ENCODE measurements at places on chromosomes 13 and 19.

GRCh38 chr19:3836887-3837286, 32.0 kb downstream of the ZFR2 start:
- no peak for DNase-seq

- DNase-seq = no peak
Observed at GRCh38 chr19:45150180-45150579, 10.6 kb downstream of the NKPD1 start.

- DNase-seq = no peak
Observed at GRCh38 chr19:1107661-1108261, 4.0 kb downstream of the GPX4 start.

DNA sequence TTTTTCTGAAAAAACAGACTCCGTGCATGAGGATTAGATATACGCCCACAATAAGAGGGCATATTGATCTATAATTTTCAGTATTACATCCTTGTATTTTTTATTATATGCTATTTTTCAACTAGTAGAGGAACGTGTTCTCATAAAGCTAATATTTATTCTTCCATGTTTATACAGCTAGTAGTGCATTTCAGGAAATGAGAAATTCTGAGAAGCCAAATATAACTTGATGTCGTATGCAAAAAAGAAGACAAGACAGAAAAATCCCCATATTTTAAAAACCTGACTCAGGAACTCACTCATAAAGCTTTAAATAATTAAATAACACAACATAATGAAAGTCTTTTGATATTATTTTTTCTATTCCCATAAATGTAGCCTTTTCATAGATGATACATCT, 308.6 kb downstream of the ENOX1 start:
- no peak for DNase-seq

DNA sequence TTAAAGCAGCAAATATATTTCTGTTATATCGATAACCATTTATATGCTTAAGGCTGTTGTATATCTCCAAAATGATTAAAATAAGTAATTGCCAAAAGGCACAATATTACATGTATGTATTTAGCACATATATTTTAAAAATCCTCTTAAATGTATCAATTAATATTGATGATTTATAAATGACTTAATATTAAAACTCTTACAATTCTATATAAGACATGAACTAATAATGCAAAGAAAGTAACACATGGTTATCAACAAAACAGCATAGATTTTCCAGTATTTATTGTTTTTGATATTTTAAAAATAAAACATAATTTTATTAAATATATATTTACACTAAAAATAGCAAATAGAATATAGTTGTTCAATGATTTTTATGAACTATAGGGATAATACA, 32.4 kb downstream of the PCDH9 start:
- DNase-seq = no peak

GRCh38 chr13:79736356-79736755, 255.4 kb downstream of the NDFIP2 start:
- no peak for DNase-seq

- DNase-seq = no peak
Observed at GRCh38 chr19:55536951-55537740, at the start of gene SBK2. SBK2 (minus strand) TSS chr19:55537133; CDS start chr19:55536294, 839 bp downstream.

- DNase-seq = no peak
Observed at GRCh38 chr13:24145240-24145639, 15.3 kb upstream of the SPATA13 start.

DNA sequence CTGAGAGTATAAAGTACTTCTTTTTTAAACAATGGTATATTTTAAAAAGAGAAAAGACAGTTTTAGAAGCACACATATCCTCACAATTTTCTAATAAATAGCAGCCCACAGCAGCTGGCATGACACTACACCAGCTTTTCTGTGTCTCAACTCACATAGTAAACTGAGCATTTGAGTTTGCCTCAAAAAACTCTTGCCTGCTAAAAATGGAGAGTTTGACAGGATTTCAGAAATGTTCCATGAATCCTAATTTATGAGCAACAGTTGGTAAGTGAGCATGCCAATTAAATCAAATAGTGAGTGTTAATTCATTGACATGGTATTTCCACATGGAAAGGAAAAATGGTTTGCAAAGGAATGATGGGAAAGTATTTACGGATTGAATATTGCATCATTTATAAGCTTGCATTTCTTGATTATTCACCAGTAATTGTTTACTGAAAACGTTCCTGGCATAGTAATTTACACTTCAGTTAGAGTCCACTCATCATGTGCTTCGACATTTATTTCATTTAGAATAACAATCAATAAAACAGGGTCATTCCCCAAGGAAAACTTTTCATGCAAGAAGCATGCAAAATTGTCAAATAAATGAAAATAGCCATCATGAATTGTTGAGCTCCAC, 323.0 kb downstream of the EFNB2 start:
- no peak for DNase-seq

GRCh38 chr19:46660008-46660517, 919 bp downstream of the DACT3 start:
- DNase-seq = no peak

GRCh38 chr19:38730731-38731589, 13.3 kb downstream of the CAPN12 start:
- DNase-seq = no peak

- DNase-seq = no peak
Observed at GRCh38 chr13:21076253-21076652, 14.9 kb upstream of the LATS2 start.

DNA sequence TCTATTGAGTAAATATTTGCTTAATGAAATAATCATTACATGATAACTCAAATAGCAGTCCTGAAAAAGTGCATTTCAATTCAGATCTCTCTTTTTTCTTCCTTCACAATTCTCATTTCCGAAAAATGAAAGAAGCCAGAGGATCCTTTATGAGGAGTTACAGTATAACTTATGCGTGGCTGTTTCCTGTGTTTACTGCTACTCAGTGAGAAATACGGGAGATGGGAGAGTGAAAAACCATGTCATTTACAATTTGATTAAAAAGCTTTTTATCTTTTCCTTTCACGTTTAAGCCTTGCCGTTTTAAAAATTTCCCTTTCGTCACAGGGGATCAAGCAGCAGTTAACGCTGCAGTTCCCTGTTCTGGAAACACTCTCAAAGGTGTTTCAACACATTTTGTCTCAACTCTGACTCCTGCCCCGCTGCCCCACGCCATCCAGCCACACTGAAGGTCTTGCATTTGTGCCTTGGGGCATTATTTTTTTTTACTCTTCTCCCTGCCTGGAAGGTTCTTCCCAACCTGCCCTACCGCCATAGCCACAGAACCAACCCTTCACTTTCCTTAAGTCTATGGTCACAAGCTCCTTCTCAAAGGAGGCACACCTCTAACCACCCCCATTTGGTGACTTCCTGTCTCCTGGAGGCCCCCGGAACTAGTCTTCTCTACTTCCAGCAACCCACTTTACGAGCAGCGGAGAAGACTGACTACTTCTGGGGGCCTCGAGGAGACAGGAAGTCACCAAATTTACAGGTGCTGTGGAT, 17.0 kb downstream of the KL start:
- no peak for DNase-seq

GRCh38 chr13:43286751-43287150, 263.4 kb downstream of the DNAJC15 start:
- DNase-seq = no peak

GRCh38 chr19:3208317-3209207, 15.9 kb upstream of the CELF5 start:
- DNase-seq = no peak

- DNase-seq = peak; percentile 28
Observed at GRCh38 chr13:40665126-40666044, 1.1 kb downstream of the FOXO1 start.

- DNase-seq = no peak
Observed at GRCh38 chr19:15418231-15418578, 583 bp downstream of the AKAP8L start.

GRCh38 chr13:29115842-29116241, 295.7 kb downstream of the MTUS2 start:
- DNase-seq = no peak

DNA sequence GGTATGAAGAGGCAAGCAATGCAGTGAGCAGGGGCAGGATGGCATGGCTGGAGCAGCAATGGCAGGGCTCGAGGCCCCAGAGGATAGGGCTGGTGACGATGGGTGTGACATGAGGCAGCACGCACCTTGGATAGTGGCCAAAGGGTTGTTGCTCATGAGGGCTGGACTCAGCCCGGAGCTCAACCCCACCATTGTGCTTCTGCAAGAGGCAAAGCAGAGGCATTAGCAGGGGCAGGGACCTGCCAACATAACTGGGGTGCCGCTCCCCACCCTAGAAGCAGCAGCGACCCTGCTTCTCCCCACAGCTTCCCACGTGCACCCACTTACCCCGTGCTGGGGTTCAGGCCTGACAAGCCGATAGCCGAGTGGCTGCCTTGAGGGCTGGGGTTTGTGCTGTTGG, 15.8 kb downstream of the ZNF574 start:
- DNase-seq = no peak

GRCh38 chr19:17881701-17882100, 10.0 kb downstream of the SLC5A5 start:
- DNase-seq = no peak

- DNase-seq = no peak
Observed at GRCh38 chr13:30429721-30430694, 7.7 kb downstream of the UBE2L5 start.

DNA sequence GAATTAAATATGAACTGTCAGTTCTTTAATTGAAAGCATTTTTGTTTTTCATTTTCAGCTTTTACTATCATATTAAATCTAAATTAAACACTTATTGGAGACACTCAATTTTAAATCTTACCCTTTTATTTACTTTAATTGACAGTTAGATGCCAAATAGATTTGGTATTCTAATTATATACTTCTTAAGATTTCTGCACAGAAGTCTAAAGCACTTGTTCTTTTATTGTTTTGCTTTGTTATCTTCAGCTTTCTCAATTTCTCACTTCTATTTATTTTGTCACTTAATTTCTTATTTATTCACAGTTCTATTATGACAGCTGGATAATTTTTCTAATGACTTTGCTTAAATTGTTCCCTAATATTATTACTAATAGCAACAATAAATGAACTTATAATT, 1397.3 kb upstream of the MIR17HG start:
- DNase-seq = no peak

DNA sequence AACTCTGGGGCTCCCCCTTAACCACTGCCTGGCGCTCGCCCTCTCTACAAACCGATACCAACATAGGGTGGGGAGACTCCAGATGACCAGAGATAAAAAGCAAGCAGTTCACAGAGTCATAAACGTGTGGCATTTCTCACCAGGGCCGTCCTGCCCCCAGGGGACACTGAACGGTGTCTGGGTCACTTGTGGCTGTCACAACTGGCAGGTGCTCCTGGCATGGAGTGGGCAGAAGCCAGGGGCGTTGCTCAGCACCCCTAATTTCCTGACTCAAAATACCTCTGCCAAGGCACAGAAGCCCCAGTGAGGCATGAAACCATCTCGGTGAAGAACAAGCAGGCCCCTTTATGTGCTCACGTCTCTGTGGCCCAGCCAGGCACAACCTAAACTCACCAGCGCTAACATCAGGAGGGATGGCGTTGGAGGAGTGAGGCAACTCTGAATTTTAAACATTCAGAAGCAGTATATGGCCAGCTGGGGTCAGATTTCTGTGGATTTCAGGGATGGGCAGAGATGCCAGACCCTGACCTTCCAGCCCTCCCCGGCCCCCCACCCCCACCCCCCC, 1.8 kb downstream of the PIP5K1C start:
- no peak for DNase-seq

- DNase-seq = no peak
Observed at GRCh38 chr13:98738213-98738612, 14.3 kb downstream of the SLC15A1 start.

- no peak for DNase-seq
Observed at GRCh38 chr19:33602576-33603204, 19.1 kb upstream of the CHST8 start.

GRCh38 chr19:58401840-58402421, 6.5 kb downstream of the RNF225 start:
- no peak for DNase-seq

DNA sequence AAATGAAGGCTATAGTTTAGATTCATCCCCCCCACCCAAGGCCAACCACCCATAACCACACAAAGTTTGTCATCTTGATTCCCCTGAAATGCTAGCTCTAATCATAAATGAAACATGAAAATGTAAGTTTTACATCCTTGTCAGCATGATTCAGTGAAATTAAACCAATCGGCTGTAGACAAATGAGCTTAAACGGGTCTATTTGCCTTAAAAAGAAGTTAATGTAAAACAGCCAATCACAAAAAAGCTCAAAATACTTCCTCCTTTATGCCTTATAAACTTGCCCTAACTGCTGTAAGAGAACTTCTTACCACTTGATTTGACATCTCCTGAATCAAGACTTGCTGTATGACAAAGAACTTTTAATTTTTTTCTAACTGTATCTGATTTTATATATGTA, 34.5 kb upstream of the MRI1 start:
- DNase-seq = no peak

DNA sequence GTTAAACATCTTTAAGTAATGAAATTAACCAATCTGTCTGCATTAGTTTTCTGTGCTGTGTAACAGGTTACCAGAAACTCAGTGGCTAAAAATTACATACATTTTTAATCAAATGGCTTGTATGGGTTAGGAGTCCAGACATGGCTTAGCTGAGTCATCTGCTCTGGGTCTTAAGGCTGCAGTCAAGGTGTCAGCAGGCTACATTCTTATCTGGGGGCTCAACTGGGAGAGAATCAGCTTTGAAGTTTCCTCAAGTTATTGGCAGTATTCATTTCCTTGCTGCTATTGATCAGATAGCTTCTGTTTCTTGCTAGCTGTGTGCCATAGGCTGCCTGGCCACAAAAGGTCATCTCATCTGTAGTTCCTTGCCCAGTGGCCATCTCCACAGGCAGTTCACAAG, 1163.0 kb downstream of the DIAPH3 start:
- DNase-seq = no peak

DNA sequence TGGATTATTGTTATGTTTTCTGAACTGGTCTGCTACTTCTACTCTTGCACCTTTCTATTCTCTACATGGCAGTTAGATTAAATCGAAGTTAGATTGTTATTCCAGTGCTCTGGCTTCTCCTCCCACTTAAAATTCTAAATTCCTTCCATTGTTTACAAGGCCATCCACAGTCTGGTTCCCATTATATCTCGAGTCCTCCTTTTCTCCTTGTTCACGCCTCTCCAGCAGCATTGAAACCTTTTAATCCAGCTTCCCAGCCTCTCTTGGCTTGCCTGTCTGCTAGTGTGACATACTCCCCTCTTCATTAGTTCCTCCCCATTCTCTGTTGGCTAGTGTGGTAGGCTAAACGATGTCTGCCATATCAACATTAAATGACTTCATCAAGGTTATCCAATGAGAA, 54.5 kb downstream of the DNAJC15 start:
- no peak for DNase-seq

GRCh38 chr13:113105921-113106452, 396 bp downstream of the F7 start:
- no peak for DNase-seq

GRCh38 chr19:14479975-14480699, 5.0 kb upstream of the PTGER1 start:
- DNase-seq = peak; percentile 58
